ENCODE measurements at places on chromosomes 7 and 10. TPM values are rescaled to one million over a fixed set of nuclear protein-coding genes. Genes with fewer than 3 reads are reported as not detected.

Gene FANK1
- 11.0 TPM for total RNA-seq

GRCh38 chr10:46006219-46006618 is 24.2 kb downstream of the NCOA4 start:
- no peak overlapping the region for H3K27ac ChIP-seq
- H3K36me3 ChIP-seq = peaks cover 59% of the 10 kb centered on the region
- DNase-seq = no peak

Gene PRSS2
- not detected for total RNA-seq

DNA sequence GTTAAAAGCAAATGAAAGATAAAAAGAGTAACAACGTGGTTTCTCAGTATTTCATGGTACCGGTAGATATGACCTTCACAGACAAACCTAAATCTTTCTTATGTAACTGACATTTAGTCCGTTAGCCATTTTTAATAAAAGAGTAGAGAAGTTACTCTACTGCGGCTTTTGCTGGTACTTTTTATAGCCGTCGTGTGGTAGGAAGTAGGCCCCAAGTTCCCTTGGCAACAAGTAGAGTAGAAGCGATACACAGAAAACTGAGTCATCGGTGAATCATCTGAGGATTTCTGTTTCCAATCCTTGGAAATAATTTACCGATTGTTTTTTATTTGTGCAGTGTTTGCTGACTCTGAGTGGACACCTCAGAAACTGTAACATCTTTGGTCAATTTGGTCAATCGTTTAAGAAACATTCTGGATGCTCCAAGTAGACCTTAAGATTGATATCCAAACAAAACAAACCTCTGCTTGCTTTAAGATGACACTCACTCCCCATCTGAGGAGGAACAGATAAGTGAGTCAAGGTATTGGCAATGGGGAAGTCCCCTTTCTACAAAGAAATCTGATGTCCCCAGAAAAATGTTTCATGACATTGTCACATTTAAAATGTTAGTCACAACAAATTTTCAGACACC is 63.9 kb upstream of the AHR start:
- H3K4me3 ChIP-seq = no peak overlapping the region
- DNase-seq = no peak
- H3K27ac ChIP-seq = peak overlapping the region; percentile 57
- H3K36me3 ChIP-seq = peaks cover 5% of the 10 kb centered on the region
- peaks cover 12% of the 10 kb centered on the region for H3K4me1 ChIP-seq

DNA sequence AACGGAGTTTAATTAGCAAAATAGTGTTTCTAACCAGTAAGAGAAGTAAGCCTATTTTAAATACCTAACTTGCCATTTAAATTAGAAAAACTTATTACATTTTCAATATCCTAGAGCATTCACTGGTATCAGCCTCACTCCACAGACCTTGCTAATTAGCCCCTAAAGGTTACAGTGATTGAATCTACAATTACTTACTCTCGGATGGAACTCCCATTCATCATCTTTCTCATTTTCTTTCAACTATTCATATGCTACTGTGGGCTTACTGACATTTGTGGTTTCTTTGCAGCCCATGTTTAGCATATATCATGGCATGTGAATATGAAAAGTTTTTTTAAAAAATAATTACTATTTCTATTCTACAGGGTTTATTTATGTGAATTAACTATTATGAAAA is 86.4 kb downstream of the GPR37 start:
- no peak overlapping the region for H3K27ac ChIP-seq
- H3K36me3 ChIP-seq = no peaks in the 10 kb centered on the region
- no peak for DNase-seq
- H3K4me3 ChIP-seq = no peak overlapping the region
- no peaks in the 10 kb centered on the region for H3K4me1 ChIP-seq
- H3K27me3 ChIP-seq = no peaks in the 10 kb centered on the region

DNA sequence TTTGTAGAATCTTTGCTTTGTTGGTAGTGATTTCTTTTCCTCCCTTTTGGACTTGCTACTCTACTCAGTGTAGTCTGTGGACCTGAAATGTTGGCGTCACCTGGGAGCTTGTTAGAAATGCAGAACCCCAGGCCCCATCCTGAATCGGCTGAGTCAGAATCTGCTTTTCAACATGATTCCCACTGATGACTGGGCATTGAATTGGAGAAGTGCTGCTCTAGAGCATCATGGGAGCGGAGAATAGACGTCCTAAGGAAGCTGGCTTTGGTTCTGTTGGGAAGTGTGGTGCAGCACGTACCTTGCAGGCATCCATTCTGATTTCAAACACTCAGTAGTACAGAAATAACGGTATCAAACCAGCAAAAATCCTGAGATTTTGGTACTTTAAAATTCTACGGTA is 54.7 kb downstream of the RBM33 start:
- peaks cover 3% of the 10 kb centered on the region for H3K4me1 ChIP-seq
- DNase-seq = no peak
- no peak overlapping the region for H3K27ac ChIP-seq
- H3K36me3 ChIP-seq = peaks cover 28% of the 10 kb centered on the region
- no peak overlapping the region for H3K4me3 ChIP-seq

Gene MACROH2A2
- 125 TPM for total RNA-seq

Gene TRIM73
- 17.0 TPM for total RNA-seq

Gene TFEC
- total RNA-seq = 0.49 TPM

- no peaks in the 10 kb centered on the region for H3K27me3 ChIP-seq
- no peak overlapping the region for H3K4me3 ChIP-seq
- no peak overlapping the region for H3K27ac ChIP-seq
Observed at GRCh38 chr7:24912874-24913514, 67.0 kb downstream of the OSBPL3 start.

Gene ADARB2
- total RNA-seq = 0.32 TPM

DNA sequence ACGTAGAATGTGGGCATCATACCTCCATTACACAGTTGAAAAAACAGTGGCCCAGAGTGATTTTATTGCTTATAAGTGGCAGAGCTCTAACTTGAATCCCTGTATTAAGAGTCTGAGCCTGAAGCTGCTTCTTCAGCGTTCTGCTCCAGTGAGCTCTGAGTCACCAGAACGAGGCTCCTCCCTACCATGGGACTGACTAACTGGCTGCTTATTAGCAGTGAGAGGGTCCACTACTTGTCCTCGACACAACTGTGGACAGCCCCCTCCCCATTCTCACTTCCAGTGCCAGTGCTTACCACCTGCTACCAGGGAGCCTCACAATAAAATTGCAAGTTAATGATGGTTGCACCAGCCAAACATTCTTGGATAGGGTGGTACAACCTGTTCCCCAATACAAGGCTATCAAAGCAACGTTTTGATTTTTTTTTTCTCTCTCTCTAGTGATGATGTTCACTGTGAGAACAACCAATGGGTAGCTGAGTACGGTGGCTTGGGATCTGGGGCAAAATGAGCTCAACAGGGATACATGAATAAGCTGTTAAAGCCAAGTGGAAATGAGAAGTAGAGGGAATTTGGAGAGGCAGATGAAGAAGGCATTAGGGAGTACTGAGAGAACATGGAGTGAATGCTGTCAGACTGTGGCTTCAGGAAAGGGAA is 2.7 kb upstream of the NRG3 start:
- peaks cover 89% of the 10 kb centered on the region for H3K27me3 ChIP-seq
- no peak overlapping the region for H3K4me3 ChIP-seq
- peaks cover 21% of the 10 kb centered on the region for H3K4me1 ChIP-seq

Gene SAMD9L
- total RNA-seq = 2.1 TPM

GRCh38 chr7:139728203-139728602 is 49.6 kb downstream of the HIPK2 start:
- no peak overlapping the region for H3K27ac ChIP-seq
- no peak overlapping the region for H3K4me3 ChIP-seq
- no peaks in the 10 kb centered on the region for H3K27me3 ChIP-seq
- H3K4me1 ChIP-seq = peaks cover 10% of the 10 kb centered on the region

DNA sequence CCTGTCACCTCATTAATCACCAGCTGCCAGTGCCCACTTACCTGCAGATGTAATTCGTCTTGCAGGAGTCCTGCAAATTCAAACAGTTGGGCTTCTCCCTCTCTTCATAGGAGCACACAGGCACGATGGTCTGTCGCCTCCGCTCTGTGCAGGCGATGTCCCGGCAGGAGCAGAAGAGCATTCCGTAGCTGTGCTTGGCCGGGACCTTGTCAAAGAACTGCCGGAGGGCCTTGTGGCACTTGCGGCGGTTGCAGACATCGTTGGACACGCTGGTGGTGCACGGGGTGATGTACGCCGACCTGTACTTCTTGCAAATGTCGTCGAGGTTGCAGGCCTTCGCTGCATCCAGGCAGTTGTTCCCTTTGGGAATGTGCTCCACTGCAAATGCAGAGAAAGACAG is 147.8 kb downstream of the GFRA1 start:
- no peak overlapping the region for H3K4me3 ChIP-seq
- DNase-seq = no peak
- peaks cover 4% of the 10 kb centered on the region for H3K4me1 ChIP-seq
- H3K36me3 ChIP-seq = peaks cover 6% of the 10 kb centered on the region
- H3K27me3 ChIP-seq = no peaks in the 10 kb centered on the region
- no peak overlapping the region for H3K27ac ChIP-seq

Gene AUTS2
- total RNA-seq = 122 TPM

GRCh38 chr7:135925210-135925609 is 51.9 kb downstream of the MTPN start:
- no peak for DNase-seq
- H3K27me3 ChIP-seq = no peaks in the 10 kb centered on the region
- H3K27ac ChIP-seq = no peak overlapping the region
- H3K4me1 ChIP-seq = peaks cover 40% of the 10 kb centered on the region
- no peak overlapping the region for H3K4me3 ChIP-seq
- H3K36me3 ChIP-seq = peaks cover 5% of the 10 kb centered on the region
